ENCODE measurements at places on chromosomes 5 and 9.

GRCh38 chr5:5014586-5015235 is 125.4 kb upstream of the ADAMTS16 start:
- no peak overlapping the region for H3K27ac ChIP-seq
- H3K36me3 ChIP-seq, result no peaks in the 10 kb centered on the region
- H3K4me3 ChIP-seq, result no peak overlapping the region
- no peaks in the 10 kb centered on the region for H3K4me1 ChIP-seq

- no peak overlapping the region for H3K4me3 ChIP-seq
- no peaks in the 10 kb centered on the region for H3K27me3 ChIP-seq
- no peak overlapping the region for H3K27ac ChIP-seq
- no peaks in the 10 kb centered on the region for H3K36me3 ChIP-seq
- no peak for DNase-seq
These were observed 179.0 kb upstream of the CDH9 start for GRCh38 chr5:27217155-27217956.

DNA sequence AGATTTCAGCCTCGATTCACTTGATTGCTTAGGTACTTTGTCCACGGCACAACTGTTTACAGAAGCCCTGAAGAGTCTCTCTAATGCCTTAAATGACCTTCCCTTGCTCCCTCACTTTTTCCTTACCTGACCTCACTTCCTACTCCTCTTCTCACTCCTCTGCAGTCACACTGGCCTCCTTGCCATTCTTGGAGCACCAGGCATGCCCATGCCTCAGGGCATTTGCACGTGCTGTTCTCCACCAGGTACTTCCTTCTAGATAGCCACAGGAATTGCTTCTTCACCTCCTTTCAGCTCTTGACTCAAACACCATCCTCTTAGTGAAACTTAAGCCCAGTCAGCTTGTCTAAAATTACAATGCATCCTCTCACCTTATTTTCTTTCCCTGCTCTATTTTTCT is 52.4 kb upstream of the TRAF1 start:
- H3K27me3 ChIP-seq, result no peaks in the 10 kb centered on the region
- no peak overlapping the region for H3K4me3 ChIP-seq
- H3K4me1 ChIP-seq, result peaks cover 13% of the 10 kb centered on the region
- no peaks in the 10 kb centered on the region for H3K36me3 ChIP-seq
- no peak for DNase-seq
- H3K27ac ChIP-seq, result no peak overlapping the region

DNA sequence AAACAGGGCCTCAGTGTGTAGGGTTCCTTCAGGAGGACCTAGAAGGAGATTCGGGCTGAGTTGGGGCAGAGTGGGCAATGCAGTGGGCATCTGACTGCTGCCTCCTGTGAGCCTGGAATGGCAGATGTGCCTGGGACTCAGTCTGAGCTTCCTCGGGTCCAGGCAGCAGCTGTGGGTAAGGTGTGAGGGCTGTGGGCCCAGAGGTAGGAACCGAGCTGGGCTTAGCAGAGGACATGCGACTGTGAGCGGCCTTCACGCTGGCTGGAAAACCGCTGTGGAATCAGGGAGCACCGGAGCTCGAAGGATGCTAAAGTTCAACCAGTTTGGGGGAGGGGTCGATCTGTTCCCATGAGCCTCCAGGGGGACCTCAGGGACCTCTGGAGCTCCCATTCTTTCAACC is 137.0 kb downstream of the PAX5 start:
- H3K4me3 ChIP-seq, result no peak overlapping the region
- no peak overlapping the region for H3K27ac ChIP-seq
- no peak for DNase-seq
